ENCODE measurements at places on chromosomes 5 and 9. TPM values are rescaled to one million over a fixed set of nuclear protein-coding genes. Genes with fewer than 3 reads are reported as not detected.

- DNase-seq = no peak
Observed at GRCh38 chr5:98349251-98349989, 424.0 kb upstream of the RGMB start.

- DNase-seq = no peak
Observed at GRCh38 chr5:64980176-64980575, 211.4 kb downstream of the CWC27 start.

GRCh38 chr9:106174346-106174745 lies 480.0 kb downstream of the TMEM38B start:
- no peak for DNase-seq

- no peak for DNase-seq
Observed at GRCh38 chr5:158234323-158235158, 375.6 kb upstream of the CLINT1 start.

- DNase-seq = no peak
Observed at GRCh38 chr5:158538506-158539074, 561.1 kb downstream of the EBF1 start.

DNA sequence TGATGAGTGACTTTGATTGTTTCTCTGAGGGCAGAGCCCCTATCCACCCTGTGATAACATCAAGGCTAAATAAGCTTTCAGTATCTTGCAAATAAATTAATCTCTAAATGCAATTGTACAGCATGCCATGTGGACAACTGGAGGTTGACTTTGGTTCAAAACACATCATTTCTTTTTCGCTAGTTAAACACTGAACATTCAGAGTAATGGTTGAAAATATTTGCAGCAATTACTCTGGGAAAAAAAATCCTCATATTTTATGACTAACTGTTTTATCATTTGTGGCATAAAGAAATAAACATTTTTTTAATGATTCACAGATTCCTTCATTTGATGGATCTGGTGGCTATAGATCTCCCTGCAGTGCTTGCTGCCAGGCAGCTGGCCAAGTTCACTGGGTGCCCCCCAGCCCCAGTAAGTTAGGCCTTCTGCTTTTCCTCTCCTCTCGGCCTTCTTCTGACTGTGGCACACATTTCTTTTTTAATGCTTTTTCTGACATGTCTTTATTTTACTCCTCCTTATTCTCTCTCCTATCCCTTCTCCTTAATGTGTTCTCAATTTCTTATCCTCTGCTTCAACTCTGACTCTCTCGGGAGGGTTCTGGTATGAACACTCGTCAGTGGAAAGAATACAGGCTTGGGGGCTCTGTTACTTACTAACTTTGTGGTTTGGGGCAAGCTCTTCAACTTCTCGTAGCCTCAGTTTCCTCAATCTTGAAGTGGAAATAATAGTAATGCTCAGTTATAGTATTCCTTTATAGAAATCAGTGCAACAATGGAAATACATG lies 69.6 kb downstream of the ADAMTSL1 start:
- no peak for DNase-seq

DNA sequence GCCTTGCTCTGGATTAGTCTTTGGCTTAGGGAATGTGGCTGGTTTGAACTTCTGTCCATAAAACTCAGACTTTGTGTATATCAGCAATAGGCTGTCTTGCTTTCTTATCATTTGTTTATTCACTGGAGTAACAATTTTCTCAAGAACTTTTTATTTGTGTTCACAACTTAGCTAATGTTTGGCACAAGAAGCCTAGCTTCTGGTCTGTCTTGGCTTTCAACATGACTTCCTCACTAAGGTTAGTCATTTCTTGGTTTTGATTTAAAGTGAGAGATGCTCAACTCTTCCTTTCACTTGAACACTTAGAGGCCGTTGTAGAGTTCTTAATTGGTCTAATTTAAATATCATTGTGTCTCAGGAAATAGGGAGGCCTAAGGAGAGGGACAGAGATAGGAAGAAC lies 4.9 kb downstream of the FBXO38 start:
- no peak for DNase-seq

GRCh38 chr5:1763548-1763911 lies 36.1 kb downstream of the MRPL36 start:
- no peak for DNase-seq

- no peak for DNase-seq
Observed at GRCh38 chr5:7363067-7363677, 32.8 kb upstream of the ADCY2 start.

GRCh38 chr5:38600329-38601045 lies 44.0 kb upstream of the LIFR start:
- DNase-seq = no peak

The SOX30 gene
- total RNA-seq = not detected

The IFNA2 gene
- not detected for total RNA-seq

The IL13 gene
- not detected for total RNA-seq

The RCL1 gene
- total RNA-seq = 7.2 TPM

The RARS1 gene
- total RNA-seq = 43.8 TPM

The ASS1 gene
- total RNA-seq = 110 TPM

The BAAT gene
- total RNA-seq = not detected

The NTNG2 gene
- 5.2 TPM for total RNA-seq

The PCDHGA11 gene
- total RNA-seq = 4.5 TPM

All from right atrium auricular region (tissue), 2 donors.